Stimulated activated CD8-positive, alpha-beta memory T cell treated with anti-CD3 and anti-CD28 coated beads, Interleukin-7, amount 100 ng/mL, for 24 hours (primary cell): ENCODE measurements at places on chromosomes 3 and 15.

DNA sequence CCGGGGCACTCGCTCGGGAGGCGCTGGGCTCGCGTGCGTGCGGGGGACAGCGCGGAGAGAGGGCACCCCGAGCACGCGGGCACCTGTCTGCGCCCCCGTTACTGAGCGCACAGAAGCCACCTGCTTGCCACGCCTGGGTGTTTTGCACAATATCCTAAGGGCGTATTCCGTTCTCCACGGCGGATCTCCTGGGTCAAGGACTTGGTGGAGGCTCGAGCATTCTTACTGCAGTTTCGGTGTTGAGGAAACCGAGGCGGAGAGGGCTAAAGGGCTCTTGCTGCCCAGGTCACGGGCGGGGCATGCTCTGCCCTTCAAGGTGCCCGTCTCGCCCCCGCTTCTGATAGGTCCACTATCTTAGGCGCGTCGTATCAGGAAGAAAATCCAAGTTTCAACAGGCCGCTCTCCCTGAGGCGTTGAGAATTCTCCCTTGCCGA lies 526 bp downstream of the GPD1L start:
- DNase-seq: no peak

- DNase-seq: no peak
Observed at GRCh38 chr3:197248341-197248740, 50.1 kb downstream of the DLG1 start.

DNA sequence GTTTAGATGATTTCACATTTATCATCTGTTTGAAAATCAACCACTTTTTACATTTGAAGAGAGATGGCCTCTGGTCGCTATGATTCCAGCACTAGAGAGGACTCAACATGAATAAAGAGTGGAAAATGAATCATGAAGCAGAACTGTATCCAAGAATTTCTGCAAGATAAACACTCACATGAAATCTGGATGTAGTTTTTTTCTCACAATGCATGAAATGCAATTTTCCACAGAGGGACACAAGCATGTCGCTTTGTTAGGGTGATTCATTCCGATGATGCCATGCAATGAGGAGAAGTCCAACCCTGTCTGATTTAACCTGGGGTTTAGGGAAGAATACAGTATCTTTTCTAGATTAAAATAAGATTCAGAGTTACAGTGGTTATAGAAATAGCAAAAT lies 50.4 kb upstream of the ADCY5 start:
- no peak for DNase-seq

DNA sequence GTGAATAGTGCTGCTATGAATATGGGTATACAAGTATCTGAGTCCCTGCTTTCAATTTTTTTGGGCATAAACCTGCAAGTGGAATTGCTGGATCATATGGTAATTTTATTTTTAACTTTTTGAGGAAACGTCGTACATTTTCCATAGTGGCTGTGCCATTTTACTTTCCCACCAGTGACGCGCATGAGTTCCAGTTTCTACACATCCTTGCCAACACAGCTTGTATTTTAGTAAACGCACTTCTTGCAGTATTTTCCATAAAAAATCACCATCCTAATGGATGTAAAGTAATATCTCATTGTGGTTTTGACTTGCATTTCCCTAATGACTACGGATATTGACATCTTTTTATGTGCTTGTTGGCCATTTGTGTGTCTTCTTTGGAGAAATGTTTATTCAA lies 105.0 kb downstream of the NFKBIZ start:
- DNase-seq: no peak

DNA sequence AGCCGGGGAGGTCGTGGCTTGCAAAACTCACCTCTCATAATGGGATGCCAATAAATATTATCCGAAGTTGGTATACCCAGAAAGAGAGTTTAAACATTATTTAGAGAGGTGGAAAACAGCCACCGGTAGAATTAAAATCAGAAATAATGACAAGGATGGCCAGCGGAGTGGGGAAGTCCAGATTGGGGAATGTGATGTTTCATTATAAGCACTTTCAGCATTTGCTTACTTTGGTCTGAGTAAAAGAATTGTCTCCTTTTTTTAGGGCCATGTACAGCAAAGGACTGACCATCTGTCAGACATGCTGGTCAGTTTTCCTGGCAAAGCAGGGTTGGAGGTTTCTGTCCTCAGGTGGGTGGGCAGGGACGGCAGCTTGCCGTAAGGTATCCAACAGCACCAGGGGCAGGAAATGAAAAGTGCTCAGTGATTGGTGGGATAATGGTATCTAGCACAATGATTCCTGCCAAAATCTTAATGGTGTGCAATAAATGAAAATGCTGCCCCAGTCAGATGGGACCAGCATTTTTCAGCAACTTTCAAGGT lies 24.3 kb downstream of the APBA2 start:
- DNase-seq: no peak

DNA sequence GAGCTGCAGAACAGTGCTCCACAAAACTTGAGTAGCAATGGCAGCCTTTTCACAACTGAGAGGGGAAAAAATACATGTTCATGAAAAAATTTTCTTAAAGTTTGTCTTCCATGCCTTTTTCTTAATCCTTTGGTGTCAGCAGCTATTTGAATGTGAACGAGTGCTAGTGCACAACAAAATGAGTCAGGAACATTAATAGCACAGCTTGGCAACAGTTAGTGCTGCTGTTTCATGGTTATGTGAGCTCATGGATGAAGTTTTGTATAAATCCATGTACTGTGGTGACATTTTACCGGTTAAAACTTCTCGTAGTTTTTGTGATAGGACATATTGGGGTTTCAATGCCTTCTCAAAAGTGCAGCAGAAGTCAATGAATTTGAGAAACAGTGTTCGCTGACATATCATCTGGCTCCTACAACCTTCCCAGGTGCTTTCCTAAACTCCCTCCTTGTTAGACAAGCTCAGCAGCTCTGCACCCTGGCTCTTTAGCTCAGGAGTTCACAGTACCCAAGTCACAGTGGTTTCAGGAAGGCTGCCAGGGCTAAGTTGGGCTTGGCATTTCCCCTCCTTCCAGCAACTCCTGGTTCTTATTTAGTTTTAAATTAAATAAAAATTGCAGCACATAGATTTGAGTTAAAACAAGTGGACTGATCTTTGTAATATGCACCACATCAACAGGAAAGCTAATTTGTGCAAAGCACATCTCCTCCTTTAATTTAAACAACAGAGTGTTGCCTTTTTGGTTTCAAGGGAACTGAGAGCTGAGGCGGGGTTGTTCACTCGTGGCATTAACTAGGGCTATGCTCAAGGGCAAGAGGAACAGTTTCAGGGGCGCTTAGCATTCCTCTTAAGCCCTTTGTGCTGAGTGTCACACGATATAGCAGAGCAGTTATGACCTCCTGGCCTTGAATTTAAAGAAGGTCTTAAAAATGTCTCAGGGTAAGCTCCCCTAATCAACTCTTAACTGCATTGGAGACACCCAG lies 362.8 kb downstream of the CHST2 start:
- no peak for DNase-seq

DNA sequence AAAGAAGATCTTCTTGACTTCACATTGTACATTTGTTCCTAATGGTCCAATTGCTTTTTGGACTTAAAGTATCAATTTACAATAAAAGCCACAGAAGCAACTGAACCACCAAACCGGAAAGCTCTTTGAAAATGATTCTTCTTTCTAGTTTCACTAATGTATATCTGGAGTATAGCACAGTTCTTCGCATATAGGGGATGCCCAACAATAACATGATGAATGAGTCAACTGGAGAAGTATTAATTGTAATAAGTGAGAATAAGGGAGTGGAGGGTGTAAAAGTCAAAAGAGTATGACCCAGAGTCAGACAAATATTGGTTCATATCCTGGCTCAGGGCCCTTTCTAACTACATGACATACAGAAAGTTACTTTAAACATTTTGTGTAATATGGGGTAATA lies 425.2 kb downstream of the ZBTB20 start:
- no peak for DNase-seq

GRCh38 chr15:96125721-96126415 lies 204.6 kb upstream of the NR2F2 start:
- no peak for DNase-seq

- DNase-seq: no peak
Observed at GRCh38 chr15:71437919-71438318, 322.6 kb downstream of the THSD4 start.

- no peak for DNase-seq
Observed at GRCh38 chr15:81301385-81301784, 22.6 kb downstream of the STARD5 start.

DNA sequence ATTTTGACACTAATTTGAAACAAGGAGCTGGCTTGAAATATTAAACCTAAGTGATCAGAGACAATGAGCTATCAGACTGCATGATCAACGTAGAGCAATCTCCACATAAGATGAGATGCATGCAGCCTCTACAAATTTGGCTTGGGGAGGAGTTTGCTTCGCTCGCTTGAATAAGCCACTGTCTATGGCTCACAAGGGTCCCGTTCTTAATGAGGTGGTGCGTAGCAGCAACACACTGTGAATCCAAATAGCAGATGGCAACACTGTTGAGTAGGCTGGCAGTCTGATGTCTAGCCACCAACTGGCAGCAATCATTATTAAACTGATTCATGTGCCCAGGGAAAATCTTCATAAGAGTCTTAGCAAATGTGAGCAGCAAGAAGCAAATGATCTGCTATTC lies 125.4 kb upstream of the CCDC54 start:
- no peak for DNase-seq

DNA sequence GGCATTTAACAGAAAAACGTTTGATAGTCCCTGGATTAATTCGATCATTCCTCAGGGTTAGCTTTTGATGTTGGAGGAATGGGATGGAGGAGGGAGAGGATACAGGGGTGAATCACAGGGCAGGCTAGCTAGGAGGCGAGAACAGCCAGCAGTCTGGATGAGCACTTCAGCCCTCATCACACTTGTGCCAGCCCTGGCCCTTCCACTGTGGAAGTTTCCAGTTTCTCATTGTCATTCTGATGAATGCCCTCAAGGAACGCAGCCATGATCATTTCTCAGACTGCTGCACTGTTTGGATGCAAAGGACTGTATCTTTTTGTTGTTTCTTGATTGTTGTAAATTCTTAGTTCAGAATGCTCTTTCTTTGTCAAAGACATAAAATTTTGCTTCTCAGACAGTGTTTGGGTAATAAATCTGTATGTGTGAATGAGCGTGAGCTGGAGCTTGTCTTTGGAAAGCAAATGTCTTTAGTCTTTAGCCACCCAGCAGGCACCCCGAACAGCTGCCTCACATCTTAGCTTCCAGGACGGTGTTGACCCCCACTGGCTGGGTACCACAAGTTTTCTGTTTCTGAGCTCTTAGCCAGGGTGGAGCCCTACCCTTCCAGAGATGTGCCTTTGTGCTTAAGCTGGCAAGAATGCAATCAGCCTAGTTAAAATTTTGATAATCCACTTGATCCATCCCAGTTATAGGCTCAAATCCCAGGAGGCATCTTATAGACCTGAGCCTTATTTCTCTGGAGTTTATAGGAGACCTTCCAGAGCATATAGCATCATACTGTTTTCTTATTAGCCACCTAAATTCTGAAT lies 121.1 kb downstream of the PDCD6IP start:
- DNase-seq: no peak

DNA sequence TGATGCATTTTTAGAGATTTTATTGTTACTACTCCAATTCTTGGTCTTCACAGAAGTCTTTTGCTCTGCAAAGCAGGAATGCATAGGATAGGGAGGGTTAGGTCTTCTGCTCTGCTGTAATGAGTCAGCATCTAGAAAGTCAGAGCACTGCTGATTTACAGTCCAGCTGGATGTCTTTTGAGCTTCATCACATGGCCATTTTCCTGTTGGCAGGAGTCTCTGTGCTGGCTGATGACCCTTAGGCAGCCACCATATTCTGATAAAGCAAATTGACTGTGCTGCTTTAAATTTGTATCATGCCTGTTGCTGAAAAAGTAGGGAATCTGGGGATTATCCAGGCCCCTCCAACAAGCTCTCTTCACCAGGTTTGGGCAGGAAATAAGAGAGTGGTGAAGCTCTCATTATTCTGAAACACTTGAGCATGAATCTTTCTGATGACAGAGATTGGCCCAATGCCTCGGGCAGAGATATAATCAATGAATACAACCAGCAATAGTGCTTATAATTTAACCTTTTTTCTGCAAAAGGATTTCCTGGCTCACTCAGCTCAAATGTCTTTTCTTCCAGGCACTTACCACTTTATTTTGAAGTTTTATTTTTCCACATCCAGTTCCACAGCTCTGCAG lies 9.7 kb upstream of the CRBN start:
- DNase-seq: no peak

DNA sequence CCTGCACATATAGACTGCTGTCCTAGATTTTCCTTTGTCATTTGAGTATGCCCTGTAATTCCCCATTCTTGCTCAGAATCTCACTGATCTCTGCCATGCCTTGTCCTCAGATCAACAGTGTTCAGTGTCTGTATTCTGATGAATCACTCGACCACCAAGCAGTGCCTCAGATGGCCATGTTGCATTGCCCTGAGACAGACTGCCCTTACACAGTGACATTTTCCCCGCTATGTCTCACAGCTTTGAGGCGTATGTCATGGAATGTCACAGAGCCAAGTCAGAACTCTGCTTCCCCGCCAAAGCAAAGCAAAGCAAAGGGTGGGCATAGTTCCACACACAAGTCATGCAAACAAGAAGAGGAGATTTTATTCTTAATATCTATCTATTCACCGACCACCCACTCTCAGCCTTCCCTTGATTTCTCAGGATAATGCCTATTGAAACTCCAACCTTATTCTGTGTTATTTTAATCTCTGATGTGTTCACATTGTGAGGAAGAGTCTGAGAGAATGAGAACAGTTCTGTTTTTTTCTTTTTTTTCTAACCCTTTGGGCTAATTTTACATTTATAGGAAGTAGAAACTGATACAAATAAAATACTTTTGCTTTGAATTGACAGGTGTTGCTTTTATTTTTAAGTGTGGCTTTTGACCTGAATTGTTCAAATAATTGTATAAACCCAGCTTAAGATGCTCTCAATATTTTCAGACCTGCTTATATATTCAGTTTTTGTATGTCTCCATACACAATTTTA lies 16.9 kb upstream of the PSMD6 start:
- DNase-seq: no peak

GRCh38 chr3:23728601-23729117 lies 77.1 kb upstream of the UBE2E1 start:
- DNase-seq: no peak

GRCh38 chr3:118171236-118171852 lies 863.3 kb downstream of the IGSF11 start:
- no peak for DNase-seq

DNA sequence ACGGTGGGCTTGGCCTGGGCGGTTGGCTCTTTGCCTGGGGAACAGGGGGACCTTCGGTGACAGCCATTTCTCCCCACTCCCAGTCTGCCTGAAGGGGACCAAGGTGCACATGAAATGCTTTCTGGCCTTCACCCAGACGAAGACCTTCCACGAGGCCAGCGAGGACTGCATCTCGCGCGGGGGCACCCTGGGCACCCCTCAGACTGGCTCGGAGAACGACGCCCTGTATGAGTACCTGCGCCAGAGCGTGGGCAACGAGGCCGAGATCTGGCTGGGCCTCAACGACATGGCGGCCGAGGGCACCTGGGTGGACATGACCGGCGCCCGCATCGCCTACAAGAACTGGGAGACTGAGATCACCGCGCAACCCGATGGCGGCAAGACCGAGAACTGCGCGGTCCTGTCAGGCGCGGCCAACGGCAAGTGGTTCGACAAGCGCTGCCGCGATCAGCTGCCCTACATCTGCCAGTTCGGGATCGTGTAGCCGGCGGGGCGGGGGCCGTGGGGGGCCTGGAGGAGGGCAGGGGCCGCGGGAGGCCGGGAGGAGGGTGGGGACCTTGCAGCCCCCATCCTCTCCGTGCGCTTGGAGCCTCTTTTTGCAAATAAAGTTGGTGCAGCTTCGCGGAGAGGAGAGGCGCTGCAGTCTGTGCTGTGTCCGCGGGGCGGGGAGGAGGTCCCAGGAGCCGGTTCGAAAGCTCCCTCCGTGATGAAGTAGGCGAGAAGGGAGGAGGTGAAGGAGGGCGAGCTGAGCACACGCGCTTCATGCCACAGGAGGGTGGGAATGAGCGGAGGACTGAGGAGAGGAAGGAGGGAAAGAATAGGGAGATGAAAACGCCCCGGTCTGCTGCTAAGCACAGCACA lies 9.6 kb downstream of the CLEC3B start:
- DNase-seq: no peak
